SHP77 treated with DMSO at 0.1 percent for 48 hours (cell line): ENCODE measurements at places on chromosomes 6 and 20.

DNA sequence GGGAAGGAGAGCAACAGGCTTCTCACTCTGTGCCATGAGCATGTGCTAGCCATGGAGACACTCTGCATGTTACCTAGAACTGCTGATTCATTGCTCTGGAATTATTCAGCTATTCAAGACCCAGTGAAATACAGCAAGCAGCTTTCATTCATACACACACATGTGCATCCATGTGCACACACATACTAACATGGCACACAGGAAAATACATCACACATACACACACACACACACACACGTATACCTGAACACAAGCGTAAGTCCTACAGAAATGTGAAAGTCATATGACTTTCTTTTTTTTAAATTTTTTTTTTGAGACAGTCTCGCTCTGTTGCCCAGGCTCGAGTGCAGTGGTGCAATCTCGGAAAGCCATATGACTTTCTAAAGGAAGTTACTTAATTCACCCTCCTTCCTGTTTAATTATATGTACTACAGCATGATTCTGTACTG, 108.2 kb upstream of the NFATC2 start:
- DNase-seq, result no peak

DNA sequence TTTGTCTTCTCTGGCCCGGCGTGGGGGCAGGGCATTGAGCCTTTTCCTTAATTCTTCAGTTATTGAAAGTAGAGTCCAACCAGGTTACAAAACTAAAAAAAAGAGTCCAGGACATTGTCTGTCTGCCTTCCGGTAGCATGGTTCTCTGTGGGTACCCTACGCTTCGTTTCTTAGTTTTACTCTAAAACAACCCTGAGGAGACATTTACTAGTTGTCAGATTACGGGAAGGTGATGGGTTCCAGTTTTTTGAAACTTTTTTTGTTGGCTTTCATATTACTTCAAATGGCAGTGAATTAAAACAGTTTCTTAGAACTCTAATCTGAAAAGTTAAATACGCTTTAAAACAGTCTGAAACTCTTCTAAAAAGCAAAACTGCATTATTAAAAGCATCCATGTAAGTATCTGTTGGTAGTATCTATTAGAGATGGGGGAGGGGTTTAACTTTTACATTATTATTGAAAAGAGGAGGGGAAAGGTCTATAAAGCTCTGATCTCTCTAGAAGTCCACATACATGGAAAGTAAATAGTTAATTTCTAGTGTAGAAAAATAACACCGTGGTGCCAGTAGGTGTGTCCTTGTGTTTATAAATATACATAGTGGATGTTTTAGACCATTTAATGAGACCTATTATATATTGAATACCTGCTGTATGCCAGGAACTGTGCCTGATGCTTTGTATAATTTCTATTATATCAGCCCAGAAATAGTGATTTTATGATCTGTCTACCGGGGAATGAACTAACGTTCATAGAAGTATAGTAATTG, 2.2 kb downstream of the BICRAL start:
- no peak for DNase-seq

DNA sequence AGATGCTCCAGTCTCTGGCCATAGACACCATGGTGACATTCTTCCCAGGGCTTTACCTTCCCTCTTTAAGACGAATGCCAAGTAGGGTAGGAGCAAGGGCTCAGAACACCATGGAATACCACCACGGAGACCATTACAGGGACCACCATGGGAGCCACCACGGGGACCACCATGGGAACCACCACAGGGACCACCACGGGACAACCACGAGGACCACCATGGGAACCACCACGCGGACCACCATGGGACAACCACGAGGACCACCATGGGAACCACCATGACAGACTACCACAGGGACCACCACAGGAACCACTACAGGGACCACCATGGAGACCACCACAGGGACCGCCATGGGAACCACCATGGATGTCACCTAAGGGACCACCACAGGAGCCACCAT, 66.9 kb upstream of the MPC1 start:
- no peak for DNase-seq

- DNase-seq, result no peak
Observed at GRCh38 chr20:60430516-60431001, 472.3 kb downstream of the CDH26 start.
